OCI-M1 (cell line): ENCODE measurements at places on chromosomes 16 and 17.

DNA sequence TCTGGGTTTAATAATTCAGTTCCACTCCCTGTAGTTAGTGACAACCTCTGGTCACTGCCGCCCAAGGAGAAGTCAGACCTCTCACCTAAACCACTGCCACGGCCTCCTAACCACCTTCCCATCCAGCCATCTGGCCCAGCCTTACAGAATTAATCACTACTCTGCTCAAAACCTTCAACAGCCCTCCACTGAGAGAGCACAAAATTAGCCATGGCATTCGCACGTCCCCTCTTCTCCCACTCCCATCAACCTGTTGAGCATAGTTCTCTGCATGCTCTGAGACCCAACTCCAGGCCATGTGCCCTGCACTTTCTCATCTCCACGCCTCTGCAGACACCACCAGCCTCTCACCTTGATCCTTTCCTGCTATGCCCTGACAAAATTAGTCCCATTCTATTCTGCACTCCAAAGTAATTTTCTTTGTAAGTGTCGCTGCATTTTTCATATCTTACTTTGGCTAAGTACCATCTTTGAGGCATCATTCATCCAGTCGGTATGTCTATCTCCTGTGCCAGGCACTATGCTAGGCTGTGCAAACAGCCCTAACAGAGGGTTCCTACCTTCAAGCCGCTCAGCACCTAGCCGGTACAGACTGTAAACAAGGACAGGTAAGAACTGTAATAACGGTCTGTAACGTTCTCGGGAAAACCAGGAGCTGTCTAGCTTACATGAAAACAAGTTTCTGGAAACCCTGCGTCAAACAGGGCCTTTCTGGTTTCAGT, 963 bp downstream of the COPRS start:
- no peak for DNase-seq

GRCh38 chr16:81939164-81940056, 71.9 kb downstream of the SDR42E1 start:
- no peak for DNase-seq

GRCh38 chr16:68749432-68749831, 12.3 kb downstream of the CDH1 start:
- no peak for DNase-seq

DNA sequence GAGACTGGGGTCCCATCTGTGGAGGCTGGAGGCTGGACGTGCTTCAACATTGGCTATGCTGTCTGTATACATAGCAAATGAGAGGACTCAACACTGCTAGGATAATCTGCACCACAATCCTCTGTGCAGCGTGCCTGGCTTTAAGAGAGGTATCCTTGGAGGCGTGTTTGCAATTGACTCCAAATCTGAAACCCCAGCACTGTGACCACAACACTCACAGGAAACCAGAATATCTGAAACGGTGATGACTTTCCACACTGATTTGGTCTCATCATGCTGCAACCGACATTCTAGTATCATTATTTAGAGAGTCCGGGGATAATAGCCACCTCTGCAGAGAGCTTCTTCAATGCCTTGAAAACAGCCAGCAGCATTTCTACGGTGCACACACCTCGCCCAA, 35.1 kb downstream of the TLE7 start:
- no peak for DNase-seq

GRCh38 chr16:84471966-84472365, 32.5 kb downstream of the MEAK7 start:
- DNase-seq, result no peak

DNA sequence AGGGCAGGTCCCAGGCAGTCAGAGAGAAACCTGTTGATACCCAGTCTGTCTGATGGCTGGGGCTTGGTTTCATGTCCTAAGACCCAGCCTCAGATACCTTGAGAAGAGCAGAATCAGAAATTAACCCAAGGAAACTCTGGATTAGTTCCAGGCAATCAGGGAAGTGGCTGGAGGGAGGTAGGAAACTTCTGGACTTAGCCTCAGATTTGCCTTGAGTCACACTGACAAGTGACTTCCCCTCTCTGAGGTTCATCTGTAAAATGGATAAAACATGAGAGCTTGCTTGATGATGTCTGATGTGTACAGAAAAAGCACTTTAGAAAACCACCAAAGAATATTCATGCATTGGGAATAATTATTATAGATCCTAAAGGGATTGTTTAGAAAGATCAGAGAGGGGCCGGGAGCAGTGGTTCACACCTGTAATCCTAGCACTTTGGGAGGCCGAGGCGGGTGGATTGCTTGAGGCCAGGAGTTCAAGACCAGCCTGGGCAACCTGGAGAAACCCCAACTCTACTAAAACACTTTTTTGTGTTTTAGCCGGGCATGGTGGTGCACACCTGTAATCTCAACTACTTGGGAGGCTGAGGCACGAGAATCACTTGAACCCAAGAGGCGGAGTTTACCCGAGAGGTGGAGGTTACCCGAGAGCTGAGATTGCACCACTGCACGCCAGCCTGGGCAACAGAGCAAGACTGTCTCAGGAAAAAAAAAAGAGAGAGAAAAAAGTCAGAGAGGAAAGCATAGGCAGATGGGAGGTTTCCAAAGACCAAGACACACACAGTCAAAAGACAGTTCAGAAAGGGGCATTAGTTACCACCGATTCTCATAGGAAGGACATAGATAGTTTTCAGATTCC, 3.8 kb downstream of the CIITA start:
- peak; percentile 38 for DNase-seq

DNA sequence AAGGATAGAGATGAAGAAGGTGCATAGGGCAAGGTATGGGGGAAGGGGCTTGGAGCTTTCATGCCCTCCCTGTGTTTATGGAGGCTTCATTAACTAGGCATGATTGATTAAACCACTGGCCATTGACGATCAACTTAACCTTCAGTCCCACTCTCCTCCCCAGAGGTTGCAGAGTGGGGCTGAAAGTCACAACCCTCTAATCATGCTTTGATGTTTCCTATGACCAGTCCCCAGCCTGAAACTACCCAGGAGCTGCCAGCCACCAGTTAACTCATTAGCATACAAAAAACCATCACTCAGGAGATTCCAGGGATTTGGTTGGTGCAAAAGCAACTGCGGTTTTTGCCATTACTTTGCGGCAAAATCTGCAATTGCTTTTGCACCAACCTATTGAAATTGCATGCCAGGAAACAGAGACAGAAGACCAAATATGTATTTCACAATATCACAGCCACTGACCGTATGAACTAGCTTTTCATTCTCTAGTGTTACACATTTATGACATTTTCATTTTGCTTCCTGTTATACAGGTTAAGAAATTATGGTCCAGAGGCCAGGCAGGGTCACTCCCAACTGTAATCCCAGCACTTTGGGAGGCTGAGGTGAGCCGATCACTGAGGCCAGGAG, 5.4 kb downstream of the GFOD2 start:
- DNase-seq, result no peak

DNA sequence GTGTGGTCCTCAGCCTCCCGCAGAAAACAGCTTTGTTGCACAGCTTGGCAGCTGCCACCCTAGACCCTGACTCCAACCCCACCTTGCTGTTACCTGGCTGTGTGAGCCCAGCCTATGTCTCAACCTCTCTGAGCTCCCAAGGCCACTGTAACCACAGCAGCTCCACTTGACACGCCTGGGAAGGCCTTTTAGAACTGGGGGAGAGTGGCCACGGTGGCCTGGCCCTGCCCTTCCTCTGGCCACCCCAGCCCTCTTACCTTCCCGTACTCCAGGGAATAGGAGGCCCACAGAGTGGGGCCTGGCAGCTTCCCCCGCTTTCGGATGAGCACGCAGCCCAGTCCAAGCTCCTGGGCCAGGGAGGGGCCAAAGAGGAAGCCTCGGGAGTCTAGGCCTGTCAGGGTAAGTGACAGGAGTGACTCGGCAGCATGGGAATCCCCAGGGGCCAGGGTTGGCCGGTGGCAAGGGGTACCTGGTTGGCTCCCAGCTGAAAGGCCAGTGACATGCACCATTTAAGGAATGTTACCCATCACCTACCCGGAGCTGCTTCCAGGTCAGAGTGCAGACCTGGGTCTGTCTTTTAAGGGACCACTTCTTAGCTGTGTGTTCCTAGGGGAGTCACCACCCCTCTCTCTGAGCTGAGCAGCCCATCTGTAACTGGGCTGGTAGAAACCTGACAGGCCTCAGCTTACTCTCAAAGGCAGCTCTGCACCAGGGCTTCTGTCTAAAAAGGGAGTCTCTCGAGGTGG, 1.4 kb downstream of the APRT start:
- peak; percentile 62 for DNase-seq

- no peak for DNase-seq
Observed at GRCh38 chr17:31824766-31825360, 34.2 kb downstream of the COPRS start.

GRCh38 chr16:19085679-19086200, 18.3 kb downstream of the COQ7 start:
- DNase-seq, result peak; percentile 93

- DNase-seq, result no peak
Observed at GRCh38 chr16:88767546-88768070, 17.4 kb downstream of the PIEZO1 start.

- no peak for DNase-seq
Observed at GRCh38 chr16:3028716-3029319, 5.0 kb downstream of the THOC6 start.

- DNase-seq, result no peak
Observed at GRCh38 chr16:10994571-10994970, 50.2 kb downstream of the CLEC16A start.

- DNase-seq, result no peak
Observed at GRCh38 chr16:57809276-57810196, 7.2 kb upstream of the KIFC3 start.

- DNase-seq, result no peak
Observed at GRCh38 chr17:44548376-44549230, 8.7 kb upstream of the FZD2 start.

DNA sequence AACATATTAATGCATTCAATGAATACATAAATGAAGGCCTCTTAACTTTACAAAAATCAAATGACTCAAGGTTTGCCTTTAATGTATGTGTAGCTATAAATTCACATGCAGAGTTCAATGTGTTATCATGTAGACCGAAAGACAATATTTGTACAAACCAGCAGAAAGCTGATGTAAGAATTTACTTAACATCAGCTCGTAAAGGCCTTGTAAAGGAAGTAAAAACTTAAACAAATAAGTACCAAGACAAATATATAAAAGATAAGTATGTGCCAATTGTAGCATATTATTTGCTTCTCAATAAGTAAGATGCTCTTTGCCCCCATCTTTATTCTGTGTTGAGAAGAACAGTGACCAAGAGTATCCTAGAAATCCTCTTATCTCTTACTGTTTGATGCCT, 105.7 kb downstream of the SYCE1L start:
- no peak for DNase-seq

DNA sequence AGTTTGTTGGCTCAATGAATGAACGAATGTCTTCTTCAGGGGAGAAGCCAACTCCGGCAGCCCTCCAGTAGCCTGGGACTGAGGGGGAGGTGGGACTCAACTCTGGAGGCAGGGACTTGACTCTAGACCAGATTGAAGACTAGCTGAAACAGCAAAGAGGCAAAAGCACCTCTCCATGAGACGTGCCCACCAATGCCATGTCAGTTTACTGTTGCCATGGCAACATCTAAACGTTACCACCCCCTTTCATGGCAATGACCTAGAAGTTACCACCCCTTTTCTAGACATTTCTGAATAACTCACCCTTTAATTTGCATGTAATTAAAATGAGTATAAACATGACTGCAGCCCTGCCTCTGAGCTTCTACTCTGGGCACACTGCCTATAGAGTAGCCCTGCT, 91.8 kb downstream of the ASIC2 start:
- no peak for DNase-seq

DNA sequence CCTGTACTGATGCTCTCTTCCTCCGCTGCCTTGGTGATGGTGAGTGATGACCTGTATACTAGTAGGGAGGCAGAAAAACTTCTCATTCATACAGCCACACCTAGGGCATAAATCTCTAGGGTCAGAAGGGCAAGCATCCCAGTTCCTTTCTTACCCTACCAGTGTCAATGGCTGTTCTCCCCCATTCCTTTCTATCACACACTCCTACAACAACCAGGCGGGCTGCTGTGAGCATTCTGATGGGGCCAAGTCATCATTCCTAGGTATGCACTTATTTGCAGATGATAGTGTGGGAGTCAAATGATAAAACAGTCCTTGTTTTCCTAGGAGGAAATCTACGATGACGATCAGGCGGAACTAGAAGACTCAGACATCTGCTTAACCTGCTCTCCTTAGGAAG, 14.0 kb upstream of the SLC6A4 start:
- no peak for DNase-seq

DNA sequence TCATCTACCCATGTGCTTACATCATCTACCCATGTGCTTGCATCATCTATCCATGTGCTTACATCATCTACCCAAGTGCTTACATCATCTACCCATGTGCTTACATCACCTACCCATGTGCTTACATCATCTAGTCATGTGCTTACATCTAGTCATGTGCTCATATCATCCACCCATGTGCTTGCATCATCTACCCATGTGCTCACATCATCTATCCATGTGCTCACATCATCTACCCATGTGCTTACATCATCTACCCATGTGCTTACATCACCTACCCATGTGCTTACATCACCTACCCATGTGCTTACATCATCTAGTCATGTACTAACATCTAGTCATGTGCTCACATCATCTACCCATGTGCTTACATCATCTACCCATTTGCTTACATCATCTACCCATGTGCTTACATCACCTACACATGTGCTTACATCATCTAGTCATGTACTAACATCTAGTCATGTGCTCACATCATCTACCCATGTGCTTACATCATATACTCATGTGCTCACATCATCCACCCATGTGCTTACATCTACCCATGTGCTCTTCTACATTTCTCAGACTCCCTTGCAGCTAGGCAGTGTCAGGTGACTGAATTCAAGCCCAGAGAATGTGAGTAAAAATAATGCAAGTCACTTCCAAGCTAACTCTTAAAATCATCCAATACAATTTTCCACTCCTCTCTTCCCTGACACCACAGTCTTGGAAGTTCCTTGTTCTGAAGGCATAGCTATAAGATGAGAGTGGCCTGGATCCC, 196.8 kb downstream of the CBLN1 start:
- DNase-seq, result no peak

DNA sequence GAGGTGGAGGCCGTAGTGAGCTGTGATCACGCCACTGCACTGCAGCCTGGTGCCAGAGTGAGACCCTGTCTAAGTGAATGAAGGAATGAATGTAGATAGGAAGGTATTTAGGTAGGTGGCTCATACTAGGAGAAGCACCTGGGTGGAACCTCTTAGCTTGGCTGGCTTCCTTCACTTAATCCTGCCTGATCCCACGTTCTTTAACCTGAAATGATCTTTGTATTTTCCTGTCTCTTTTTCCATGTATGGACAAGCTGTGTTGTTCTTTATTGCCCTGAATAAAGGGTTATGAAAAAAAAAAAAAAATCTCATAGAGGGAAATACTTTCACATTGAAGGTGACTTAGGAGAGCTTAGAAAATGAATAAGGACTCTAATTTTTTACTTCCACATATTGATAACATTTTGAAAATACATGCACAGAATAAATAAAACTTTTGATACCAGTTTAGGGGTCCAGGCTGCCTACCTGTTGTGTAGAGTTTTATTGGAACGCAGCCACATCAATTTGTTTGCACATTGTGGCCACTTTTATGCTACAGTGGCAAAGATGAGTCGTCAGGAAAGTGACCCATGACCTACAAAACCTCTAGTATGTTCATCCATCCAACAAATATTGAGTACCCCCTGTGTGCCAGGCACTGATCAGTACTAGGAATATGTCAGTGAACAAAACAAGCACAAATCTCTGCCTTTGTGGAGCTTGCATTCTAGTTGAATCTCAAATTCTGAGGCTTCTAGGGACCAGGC, 44.6 kb downstream of the VPS35L start:
- DNase-seq, result no peak

GRCh38 chr16:3007957-3008689, 4.6 kb upstream of the CLDN9 start:
- DNase-seq, result peak; percentile 69
